ENCODE measurements at places on chromosomes 7 and 10. TPM values are rescaled to one million over a fixed set of nuclear protein-coding genes. Genes with fewer than 3 reads are reported as not detected.

GRCh38 chr10:124144536-124144935, 51.1 kb upstream of the CHST15 start:
- peak overlapping the region; percentile 17 for H3K4me3 ChIP-seq
- H3K36me3 ChIP-seq: no peaks in the 10 kb centered on the region
- no peak overlapping the region for H3K27ac ChIP-seq

DNA sequence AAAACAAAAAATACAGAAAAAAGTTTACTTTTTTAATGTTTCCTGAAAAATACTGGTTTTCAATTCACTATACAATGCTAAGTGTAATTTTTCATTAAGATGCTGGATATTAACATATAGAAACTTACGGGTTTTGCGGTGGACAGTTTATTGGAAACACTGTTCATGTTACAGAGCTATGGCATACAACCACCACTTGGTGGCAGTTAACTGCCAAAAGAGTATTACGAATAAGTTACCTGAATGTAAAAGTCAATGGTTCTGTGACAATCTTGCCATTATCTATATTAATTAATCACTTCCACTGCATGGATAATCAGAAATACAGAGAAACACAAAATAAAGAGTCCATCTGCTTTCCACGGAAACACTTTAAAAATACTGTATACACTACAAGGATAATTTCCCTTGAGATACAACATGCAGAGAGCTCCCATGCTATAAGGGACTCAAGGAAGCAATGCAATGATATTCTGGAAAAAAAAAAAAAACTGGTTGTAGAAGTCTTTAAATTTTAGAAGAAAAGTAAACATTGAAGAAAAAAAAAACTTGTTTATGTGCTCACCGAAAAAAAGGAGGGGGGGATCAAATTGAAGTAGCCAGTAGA, 97.0 kb downstream of the TPK1 start:
- peaks cover 2% of the 10 kb centered on the region for H3K4me1 ChIP-seq
- H3K27ac ChIP-seq: no peak overlapping the region
- H3K27me3 ChIP-seq: no peaks in the 10 kb centered on the region
- H3K36me3 ChIP-seq: no peaks in the 10 kb centered on the region

DNA sequence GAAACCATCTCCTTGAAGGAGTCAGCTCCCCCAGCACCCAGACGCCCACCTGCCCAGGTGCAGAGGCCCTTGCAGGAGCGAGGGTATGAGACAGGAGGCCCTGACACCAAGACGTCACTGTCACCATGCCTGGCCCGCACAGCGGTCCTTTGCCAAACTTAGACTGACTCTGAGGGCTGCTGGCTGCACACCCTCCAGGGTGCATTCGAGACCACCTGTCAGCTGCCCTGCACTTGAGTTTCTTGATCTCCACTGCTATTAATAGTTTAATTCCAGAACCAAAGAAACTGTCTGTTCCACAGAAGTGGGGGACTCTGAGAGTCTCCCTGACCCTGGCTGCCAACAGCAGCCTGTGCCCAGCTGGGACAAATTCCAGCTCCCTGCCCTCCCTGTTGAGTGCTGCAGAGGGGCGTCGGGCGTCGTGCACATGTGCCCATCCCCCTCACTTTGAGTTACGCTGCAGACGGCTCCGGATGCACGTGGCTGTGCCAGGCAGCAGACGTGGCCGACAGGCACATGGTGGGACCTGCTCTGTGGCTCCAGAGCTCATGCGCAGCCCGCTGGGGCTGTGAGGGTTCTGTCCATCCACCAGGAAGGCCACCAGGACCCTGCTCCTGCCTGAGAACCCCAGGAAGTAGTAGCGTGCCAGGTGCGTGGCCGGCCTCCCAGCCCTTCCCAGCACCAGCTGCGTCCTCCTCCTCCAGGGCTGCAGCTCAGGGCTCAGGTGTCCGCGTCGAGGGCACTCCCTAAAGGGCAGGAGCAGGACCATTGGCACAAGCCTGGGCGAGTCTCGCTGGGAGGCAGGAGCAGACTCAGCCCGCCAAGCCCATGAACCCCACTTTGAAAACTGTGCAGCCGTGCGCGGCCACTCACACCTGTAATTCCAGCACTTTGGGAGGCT, 24.8 kb downstream of the ELFN1 start:
- H3K27ac ChIP-seq: no peak overlapping the region
- peaks cover 20% of the 10 kb centered on the region for H3K27me3 ChIP-seq
- DNase-seq: no peak

DNA sequence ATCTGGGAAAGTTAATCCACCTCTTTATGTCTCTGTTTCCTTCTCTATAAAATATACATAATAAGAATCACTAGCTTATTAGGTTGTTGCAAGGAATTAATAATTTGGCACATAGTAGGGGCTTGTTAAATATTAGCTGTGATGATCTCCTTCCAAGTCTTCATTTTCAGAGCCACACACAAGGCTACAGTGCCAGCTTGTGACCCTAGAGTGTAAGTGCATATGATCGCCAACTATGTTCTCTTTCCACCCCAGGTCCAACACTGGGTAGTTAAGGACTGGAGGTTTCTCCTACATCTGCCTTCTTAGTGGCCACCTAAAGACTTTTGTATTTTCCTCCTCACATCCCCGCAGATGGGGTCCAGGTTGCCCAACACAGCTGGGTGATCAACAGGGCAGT, 17.9 kb upstream of the ACSM6 start:
- no peak for DNase-seq
- no peak overlapping the region for H3K4me3 ChIP-seq
- H3K27me3 ChIP-seq: no peaks in the 10 kb centered on the region
- no peak overlapping the region for H3K27ac ChIP-seq

DNA sequence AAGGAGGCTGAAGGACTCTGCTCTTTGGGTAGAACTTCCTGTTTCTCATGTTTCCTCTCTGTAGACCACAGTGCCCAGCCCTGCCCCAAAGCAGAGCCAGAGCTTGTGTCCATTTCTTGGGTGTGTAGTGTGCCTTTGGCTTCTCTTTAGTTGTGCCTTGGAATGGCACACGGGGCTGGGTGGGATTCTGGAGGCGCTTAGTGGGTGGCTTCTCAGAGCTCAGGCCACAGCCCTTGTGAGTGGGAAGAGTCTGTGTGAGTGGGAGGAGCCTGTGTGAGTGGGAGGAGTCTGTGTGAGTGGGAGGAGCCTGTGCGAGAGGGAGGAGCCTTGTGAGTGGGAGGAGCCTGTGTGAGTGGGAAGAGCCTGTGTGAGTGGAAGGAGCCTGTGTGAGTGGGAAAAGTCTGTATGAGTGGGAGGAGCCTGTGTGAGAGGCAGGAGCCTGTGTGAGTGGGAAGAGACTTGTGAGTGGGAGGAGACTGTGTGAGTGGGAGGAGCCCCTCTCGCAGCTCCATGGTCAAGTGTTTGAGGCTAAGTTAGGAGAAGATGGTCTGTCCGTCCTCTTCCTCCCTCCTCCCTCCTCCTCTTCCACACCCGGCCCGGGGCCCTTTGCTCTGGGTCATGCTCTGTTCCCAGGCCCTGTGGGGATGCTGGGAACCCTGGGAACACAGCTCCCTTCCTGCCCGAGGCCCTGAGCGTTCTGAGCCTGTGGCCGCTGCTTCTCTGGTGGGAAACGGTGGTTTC, 153.0 kb downstream of the GRK5 start:
- H3K27ac ChIP-seq: no peak overlapping the region
- H3K4me1 ChIP-seq: peaks cover 44% of the 10 kb centered on the region
- no peak for DNase-seq
- H3K4me3 ChIP-seq: no peak overlapping the region

- no peaks in the 10 kb centered on the region for H3K27me3 ChIP-seq
- no peak overlapping the region for H3K4me3 ChIP-seq
- DNase-seq: no peak
- no peak overlapping the region for H3K27ac ChIP-seq
- H3K4me1 ChIP-seq: no peaks in the 10 kb centered on the region
Measured at GRCh38 chr10:133466683-133467275, 13.0 kb downstream of the SCART1 start.

GRCh38 chr10:84289521-84290200, 38.7 kb upstream of the CCSER2 start:
- no peak overlapping the region for H3K27ac ChIP-seq
- no peak for DNase-seq
- no peaks in the 10 kb centered on the region for H3K36me3 ChIP-seq
- peaks cover 4% of the 10 kb centered on the region for H3K27me3 ChIP-seq
- no peak overlapping the region for H3K4me3 ChIP-seq
- H3K4me1 ChIP-seq: no peaks in the 10 kb centered on the region

GRCh38 chr10:83983578-83984255, 155.6 kb upstream of the GHITM start:
- H3K4me1 ChIP-seq: no peaks in the 10 kb centered on the region
- H3K4me3 ChIP-seq: no peak overlapping the region
- H3K27ac ChIP-seq: no peak overlapping the region
- peaks cover 8% of the 10 kb centered on the region for H3K27me3 ChIP-seq
- no peaks in the 10 kb centered on the region for H3K36me3 ChIP-seq
- no peak for DNase-seq

Gene PRSS37
- total RNA-seq: not detected

Gene LRIT1
- not detected for total RNA-seq

Gene OIT3
- not detected for total RNA-seq

Gene NKX1-2
- total RNA-seq: not detected

All from activated B cell treated with CpG ODN at 0.5 μM for 24 hours (primary cell).